ENCODE measurements at places on chromosomes 4 and X.

GRCh38 chrX:17007134-17007768 is 60.8 kb downstream of the REPS2 start:
- DNase-seq: no peak

DNA sequence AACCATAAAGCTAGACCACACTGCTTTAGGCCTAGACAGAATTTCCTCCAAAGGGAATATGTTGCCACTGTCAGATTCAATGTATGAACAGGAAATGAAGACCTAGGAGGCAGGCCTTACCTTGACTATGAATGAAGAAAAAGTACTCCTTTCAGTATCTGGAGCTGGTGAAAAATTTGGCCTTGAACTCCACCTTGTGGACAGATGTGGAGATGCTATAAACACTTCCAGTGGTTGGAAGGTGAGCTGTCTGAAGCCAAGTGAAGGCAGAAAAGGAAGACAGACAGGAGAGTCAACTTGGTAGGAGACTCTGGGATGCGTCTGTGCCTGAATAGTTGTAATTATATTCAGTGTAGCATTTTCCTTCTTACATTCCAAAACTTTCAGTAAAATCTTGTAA is 17.2 kb downstream of the SPIN3 start:
- DNase-seq: peak; percentile 27

DNA sequence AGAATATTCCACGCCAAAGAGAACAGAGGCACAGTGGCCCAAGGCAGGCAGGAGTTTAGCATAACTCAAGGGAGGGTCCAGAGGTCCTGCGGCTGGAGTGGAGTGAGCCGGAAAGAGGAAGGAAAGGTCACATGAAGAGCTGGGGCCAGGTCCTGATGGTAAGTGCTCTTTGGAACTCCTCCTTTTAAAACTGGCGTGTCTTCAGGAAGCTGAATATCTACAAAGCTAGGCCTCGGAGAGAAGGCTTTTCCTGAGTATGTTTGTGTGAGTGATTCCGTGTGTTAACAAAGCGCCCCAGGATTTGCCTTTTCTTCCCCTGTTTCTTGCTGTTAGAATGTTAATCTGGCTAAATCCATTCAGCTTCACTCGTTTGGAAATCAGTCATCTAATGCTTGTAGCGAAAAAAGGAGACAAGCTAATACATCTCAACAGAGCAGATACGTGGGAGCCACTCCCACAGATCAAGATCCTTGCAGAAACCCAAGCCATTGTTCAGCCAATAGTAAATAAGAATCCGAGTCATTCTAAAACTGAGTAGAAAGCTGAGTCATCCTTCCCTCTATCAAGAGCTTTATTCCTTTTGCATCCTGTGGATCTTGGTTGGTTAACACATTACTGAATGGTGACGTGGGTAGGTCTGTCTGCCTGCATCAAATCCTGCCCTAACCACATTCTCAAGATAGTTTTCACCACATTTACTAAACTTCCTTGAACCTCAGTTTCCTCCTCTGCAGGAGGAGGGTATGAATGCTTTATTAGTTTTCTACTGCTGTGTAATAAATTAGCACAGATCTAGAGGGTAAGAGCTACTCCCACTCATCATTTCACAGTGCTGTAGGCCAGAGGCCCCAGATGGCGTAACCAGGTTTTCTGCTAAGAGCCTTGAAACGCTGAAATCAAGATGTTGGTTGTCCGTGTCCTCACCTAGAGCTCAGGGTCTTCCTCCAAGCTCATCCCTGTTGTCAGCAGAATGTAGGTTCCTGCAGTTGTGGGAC is 43.2 kb upstream of the RBM47 start:
- DNase-seq: no peak

- DNase-seq: no peak
Measured at GRCh38 chr4:24993551-24994080, 37.1 kb downstream of the LGI2 start.

DNA sequence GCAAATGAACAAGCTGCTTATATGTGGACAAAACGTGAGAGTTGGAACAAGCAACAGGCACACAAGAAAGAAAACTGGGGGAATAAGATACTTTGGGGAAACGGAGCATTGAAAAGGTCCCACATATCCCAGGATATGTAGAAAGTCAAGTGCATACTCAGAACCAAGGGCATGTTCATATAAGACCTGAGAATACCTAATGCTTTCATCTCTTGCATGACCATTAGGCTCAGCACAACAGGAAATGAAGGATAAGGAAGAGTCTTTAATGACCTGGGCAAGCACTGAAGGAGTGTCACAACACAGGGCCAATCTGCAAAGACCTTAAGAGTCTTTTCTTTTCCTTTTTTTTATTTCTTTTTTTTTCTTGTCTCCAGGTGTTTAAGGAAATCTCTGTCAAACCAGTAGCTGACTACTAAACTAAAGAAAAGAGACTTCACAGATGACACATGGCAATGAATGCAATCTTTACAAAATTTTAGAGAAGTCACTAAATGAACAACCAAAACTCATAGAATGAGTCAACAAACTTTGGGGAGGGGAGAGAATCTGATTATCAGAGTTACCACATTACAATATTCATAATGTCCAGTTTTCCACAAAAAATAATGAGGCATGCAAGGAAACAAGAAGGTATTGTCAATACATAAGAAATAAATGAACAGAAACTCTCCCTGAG is 67.9 kb upstream of the STK26 start:
- no peak for DNase-seq

DNA sequence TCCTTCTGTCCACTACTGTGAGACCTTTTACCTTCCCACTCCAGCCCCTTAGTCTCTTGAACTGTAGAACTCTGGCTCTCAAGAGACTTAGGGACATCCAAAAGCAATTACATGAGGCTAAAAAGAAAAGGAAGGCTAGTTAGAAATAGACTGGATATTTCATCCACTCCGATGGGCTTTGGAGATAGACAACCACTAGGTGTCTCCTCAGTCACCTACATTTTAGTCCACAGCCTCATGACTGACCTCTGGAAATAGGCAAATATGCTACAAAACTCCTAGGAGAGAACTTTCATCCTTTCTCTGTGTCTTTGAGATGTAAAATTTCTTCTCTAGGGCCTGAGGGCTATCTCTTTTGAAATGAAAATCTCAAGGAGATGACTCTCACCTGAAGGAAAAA is 45.1 kb upstream of the LAMP2 start:
- no peak for DNase-seq

DNA sequence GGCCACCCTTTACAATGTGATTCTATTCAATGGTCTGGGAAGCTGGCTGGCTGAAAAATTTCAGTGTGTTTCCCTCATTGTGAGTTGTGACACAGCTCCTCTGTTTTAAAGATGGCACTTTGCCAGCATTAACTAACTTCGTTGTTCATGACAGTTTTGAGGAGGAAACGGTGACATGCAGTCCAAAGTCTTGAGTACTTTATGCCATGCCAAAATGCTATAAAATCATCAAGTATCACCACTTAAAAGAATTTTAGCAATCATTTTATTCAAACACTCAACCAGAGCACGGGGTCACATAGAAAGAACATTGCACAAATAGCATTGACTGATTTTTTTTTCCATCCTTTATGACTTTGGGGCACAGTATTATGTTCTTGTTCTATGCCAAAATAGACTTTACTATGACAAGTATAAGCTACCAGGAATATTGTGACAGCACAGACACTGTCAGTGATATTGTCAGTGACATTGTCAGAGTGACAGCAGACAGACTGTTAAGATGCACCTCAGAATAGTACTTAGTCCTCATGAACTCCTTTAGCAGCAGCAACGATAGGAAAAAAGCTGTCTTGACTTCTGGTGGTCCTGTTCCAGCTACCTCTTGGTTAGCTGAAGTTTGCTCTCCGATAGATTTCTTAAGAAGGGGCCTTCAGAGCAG is 46.7 kb downstream of the CXCL13 start:
- no peak for DNase-seq

GRCh38 chr4:38769441-38769840 is 13.3 kb downstream of the TLR10 start:
- no peak for DNase-seq

DNA sequence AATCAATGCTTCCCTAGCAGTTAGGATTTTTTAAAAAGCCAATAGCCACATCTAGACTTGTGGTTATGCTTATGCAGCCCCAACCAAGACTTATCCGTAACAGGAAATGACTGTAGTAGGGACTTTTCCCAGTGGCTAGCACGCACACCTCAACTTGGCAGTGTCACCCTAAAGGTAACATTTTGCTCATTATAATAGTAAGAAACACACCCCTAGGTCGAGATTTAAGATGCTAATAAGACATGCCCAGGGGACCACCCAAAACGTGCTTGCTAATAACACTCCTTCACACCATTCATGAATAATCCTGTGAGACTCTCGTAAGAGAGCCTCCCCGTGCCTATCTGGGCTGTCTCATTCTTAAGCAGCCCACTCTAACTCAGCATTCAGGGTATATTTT is 195.3 kb downstream of the CHIC1 start:
- no peak for DNase-seq

GRCh38 chr4:145722561-145722960 is 42.6 kb downstream of the C4orf51 start:
- no peak for DNase-seq

DNA sequence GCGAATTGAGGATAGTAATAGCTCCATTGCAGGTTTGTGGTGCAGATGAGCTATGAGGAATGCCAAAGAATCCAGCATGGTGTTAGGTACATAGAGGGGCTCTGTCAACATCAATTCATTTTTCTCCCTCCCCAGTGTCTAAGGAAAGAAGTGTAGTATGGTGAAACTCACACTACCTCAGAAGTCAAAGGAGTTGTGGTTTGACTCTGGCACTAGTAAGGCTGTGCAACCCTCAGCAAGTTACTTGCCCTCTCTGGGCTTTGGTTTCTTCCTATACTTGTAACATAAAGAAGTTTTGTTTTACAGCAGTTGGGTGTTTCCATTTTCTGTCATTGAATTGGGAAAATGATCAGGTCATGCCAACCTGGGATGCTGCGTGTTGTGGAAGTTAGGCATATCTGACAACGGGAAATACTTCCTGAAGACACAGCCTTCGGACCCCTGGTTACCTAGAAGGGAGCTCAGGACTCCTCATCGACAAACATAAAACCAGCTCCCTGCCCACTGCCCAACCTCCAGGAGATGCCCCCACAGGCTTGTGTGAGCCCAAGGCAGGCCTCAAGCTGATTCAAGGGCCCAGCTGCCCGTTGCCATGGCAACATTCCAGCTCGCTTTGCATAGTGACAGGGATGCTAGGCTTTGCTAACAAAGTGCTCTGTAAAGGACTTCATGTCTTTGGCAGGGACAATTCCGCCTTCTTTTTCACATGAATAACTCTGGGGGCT is 71.4 kb downstream of the RTL5 start:
- no peak for DNase-seq

DNA sequence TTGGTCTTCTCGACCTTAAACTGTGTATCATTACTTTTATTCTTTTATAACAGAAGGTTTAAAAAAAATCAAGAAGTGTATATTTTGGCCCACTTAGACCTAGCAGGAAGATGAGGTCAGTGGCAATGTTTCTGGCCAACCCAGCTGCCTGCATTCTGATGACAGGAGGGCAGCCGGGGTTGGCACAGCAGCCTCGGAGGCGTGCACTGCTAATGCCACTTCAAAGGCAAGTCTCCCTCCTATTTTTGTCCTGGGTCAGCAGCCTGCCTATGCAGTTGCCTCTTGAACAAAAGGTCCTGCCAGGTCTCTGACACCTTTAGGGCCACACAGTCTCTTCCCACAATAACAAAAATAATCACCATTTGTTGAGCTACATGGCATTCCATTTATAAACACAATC is 89.4 kb upstream of the MYOZ2 start:
- DNase-seq: no peak

DNA sequence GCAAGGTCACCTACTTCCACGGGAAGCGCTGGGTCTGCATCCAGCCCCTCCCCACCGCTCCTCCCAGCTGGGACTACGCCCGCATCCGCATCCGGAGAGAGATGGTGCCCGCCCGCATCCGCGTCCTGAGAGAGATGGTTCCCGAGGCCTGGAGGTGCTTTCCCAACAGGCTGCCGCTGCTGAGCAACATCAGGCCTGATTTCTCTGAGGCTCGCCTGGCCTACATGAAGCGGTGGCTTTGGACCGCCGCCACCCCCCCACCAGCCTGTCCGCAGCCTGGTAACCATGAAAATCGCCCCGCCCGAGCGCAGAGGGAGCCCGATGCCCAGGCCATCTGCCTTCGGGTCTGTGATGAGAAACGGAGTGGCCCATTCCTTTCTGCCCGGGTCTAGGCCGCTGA is 18.1 kb downstream of the CLTRN start:
- DNase-seq: no peak

DNA sequence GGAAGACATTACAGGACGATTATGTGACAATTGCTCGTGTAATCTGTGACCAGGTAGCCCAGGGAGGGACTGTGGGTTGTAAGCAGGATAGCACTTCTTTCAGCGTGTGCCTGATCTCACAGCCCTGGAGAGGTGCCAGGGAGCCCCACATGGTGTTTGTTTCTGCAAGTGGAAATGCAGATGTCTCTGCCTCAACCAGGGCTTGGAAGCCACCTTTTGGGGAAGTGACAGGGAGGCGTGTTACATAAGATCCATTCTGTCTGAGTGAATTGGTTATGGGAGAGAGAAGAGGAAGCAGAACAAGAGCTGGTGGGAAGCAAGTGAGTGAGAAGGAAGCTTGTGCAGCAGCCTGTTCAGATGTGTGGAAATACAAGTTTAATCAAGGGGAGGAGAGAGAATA is 104.5 kb upstream of the GATB start:
- no peak for DNase-seq

DNA sequence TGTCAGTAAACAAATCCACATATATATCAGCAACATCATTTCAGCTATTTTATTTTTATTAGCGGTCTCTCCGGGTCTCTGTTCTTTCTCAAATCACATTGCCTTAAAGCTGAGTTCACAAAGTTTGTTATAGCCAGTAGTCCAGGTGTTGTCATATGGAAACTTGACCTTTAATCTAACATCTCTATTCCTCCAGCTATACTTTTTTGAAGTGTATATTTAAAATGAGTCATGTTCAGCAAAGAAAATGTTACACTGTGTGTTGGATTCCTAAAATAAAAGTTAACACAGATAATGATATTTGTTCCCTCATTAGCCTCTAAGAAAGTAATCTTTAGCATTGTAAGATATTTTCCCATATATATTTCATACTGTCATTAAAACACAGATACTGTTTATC is 63.6 kb downstream of the SMARCAD1 start:
- DNase-seq: no peak

DNA sequence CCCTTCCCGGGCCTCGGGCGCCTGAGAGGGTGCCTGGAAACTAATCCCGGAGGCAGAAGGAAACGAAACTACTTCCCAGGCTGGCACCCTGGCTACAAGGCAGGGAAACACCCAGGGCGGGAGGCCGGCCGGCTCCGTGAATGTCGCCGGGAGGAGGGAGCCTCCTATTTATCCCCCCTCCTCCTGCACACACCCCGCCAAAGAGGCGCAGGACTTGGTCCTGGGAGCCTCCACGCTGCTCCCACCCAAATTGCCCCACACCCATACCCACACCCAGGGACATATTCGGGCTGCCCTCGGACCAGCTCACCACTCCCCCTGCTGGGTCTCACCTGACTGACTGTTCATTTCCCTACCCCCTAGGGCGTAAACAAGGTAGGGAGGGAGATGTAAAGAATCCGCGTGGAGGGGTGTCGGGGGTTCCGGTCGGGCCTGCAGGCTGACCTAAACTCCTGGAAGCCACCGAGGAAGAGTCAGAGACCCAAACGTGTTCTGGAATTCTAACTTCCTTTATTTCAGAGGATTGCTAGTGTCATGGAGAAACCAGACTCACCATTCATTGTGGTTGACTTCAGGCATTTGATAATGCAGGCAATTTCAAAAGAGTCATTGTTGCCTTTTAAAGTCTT is at the start of gene BTC:
Gene BTC (minus strand): TSS at position 142 of the 629 bp plus-strand sequence. CDS start 198 bp downstream, outside the sequence.
- peak; percentile 1 for DNase-seq

GRCh38 chr4:158193171-158193749 is 17.0 kb upstream of the TMEM144 start:
- DNase-seq: peak; percentile 59
